ENCODE measurements at places on chromosomes 1 and 21. TPM values are rescaled to one million over a fixed set of nuclear protein-coding genes. Genes with fewer than 3 reads are reported as not detected.

The PLPPR4 gene
- 0.80 TPM for total RNA-seq

The ANGPTL3 gene
- not detected for total RNA-seq

The FAM229A gene
- total RNA-seq, result 10.2 TPM

- no peak for DNase-seq
These were observed 56.7 kb downstream of the OVGP1 start for GRCh38 chr1:111370871-111371270.

DNA sequence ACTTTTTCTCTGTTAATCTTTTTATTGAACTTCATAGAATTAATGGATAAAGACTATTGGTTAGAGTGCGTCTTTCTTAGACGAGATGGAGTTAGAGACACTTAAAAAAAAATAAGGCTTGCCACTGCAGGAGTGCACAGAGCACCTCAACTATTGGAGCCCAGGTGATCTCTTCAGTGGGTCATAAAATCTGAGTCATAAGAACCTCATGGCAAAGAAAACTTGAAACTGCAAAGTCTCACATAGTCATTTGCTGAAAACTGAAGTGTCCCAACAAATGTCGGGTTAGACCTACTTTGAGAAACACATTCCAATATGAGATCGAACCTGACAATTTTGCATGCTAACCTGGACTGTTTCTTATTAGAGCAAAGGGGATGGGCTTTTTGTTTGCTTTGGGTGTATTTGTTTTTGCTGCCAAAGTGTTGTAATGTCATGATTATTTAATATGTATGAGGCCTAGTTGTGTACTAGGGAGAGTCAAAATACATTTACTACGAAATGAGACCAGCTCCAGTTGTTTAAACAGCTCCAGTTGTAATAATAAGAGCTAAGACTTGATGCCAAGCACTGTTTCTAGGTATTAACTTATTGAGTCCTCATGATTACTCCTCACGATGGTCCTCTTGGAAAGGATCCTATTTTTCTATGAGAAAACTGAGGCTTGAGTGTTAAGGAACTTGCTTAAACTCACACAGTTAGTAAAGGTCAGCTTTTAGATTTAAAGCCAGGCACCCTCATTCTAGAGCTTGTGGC is 65.1 kb downstream of the DDR2 start:
- DNase-seq, result no peak

The CFAP141 gene
- not detected for total RNA-seq

DNA sequence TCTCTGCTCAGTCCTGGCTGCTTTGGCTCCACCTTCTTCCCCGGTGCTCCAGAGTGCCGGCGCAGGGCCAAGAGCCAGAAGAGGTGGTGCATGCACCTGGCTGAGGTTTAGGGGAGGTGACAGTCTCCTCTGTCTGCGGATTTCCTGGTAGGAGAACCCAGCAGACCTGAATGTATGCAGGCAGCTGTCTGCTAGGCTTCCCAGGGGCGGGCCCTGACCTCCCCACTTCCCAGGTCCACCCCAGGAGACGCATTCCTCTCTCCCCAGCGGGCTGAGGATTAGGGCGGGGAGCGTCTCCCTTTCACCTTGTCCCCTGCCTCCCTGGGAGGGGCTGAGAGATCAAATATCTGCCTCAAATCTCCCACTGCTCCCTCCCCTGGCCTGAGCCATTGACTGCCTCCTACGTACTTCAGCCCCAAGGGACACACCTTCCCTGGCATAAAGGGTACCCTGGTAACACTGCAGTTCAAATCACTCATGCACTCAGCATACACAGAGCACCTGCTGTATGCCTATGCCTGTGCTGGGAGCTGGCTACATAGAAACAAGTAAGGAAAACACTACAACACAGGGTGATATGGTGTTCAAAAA is 27.5 kb downstream of the DMBX1 start:
- DNase-seq, result peak; percentile 83

- no peak for DNase-seq
These were observed 241.9 kb downstream of the RWDD3 start for GRCh38 chr1:95475686-95476457.

- DNase-seq, result no peak
These were observed 4.8 kb downstream of the NTNG1 start for GRCh38 chr1:107145637-107146036.

DNA sequence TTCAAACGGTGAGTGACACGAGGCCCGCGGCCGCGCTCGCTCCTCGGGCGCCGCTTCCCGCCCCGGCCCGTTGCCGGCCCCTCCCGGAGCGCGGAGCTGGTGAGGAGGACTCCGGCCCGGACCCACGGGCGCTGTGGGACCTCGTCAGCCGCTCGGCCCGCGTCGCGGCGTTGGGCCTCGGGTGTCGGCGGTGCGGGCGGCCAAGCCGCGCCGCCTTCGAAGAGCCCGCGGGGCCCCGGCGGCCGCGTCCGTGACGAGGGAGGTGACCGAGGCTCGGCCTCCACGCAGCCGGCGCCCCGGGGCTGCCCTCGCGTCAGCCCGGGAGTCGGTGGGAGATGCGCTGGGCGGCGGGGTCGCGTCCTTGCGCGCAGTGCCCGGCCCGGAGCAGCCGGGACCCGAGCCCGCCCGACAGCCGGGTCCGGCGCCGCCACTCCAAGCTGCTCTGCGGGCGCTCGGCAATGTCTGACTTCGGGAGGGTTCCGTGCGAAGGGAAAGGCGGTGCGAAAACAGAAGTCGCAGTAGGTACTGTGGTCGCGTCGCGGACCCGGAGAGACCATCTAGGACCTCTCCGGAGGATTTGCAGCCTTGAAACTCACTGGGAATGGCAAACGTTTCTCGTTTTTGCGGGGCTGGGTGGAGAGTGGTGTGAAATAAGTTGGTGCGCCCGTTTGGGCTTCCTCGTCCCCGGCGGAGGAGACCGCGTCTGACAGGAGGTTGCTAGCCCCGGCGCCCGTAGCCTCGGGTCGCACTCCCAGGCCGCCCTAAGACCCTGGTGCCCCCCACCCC is 829 bp downstream of the SPEN start:
- no peak for DNase-seq

The SYTL1 gene
- 33.1 TPM for total RNA-seq

The CZIB gene
- 69.8 TPM for total RNA-seq
